ENCODE measurements at places on chromosomes 1 and 21.

DNA sequence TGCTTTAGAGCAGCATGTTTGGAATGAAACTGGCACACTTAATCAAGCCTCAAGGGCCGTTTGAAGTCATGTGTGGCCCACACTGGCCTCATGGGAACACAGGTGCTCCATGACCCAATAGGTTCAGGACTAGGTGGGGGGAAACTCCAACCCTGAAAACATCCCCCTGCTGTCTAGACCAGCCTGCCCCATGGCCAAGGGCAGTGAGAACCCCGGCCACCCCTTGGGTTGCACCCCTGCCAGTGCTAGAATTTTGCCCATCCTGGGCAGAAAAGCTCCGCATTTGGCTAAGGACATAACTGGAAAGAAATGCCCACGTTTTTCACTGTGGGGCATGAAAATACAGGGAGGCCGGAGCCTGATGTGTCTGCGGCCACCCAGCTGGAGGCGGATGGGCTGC lies 6.1 kb upstream of the PTGER3 start:
- H3K27ac ChIP-seq = no peak overlapping the region

- H3K36me3 ChIP-seq = no peaks in the 10 kb centered on the region
- no peak for DNase-seq
- H3K27me3 ChIP-seq = no peaks in the 10 kb centered on the region
- peaks cover 3% of the 10 kb centered on the region for H3K4me1 ChIP-seq
- no peak overlapping the region for H3K4me3 ChIP-seq
- no peak overlapping the region for H3K27ac ChIP-seq
Measured at GRCh38 chr1:238488401-238488800, 597.7 kb upstream of the ZP4 start.

- no peaks in the 10 kb centered on the region for H3K36me3 ChIP-seq
- no peak overlapping the region for H3K27ac ChIP-seq
- H3K27me3 ChIP-seq = no peaks in the 10 kb centered on the region
Measured at GRCh38 chr1:31488528-31488927, 75.5 kb downstream of the SERINC2 start.

GRCh38 chr1:160971618-160972056 lies 17.0 kb upstream of the ITLN2 start:
- H3K27ac ChIP-seq = no peak overlapping the region
- H3K27me3 ChIP-seq = peaks cover 3% of the 10 kb centered on the region
- DNase-seq = no peak
- no peak overlapping the region for H3K4me3 ChIP-seq
- no peaks in the 10 kb centered on the region for H3K4me1 ChIP-seq
- H3K36me3 ChIP-seq = no peaks in the 10 kb centered on the region

- H3K4me3 ChIP-seq = no peak overlapping the region
- DNase-seq = no peak
- peaks cover 32% of the 10 kb centered on the region for H3K27me3 ChIP-seq
- no peak overlapping the region for H3K27ac ChIP-seq
- peaks cover 2% of the 10 kb centered on the region for H3K4me1 ChIP-seq
- H3K36me3 ChIP-seq = no peaks in the 10 kb centered on the region
Measured at GRCh38 chr1:203133970-203134725, 6.6 kb downstream of the ADORA1 start.

GRCh38 chr1:231591466-231591865 lies 35.1 kb upstream of the DISC1 start:
- peaks cover 3% of the 10 kb centered on the region for H3K4me1 ChIP-seq

- H3K4me3 ChIP-seq = no peak overlapping the region
- no peak overlapping the region for H3K27ac ChIP-seq
- H3K27me3 ChIP-seq = no peaks in the 10 kb centered on the region
- no peaks in the 10 kb centered on the region for H3K36me3 ChIP-seq
- no peak for DNase-seq
Measured at GRCh38 chr21:17979763-17980162, 160.6 kb upstream of the C21orf91 start.

DNA sequence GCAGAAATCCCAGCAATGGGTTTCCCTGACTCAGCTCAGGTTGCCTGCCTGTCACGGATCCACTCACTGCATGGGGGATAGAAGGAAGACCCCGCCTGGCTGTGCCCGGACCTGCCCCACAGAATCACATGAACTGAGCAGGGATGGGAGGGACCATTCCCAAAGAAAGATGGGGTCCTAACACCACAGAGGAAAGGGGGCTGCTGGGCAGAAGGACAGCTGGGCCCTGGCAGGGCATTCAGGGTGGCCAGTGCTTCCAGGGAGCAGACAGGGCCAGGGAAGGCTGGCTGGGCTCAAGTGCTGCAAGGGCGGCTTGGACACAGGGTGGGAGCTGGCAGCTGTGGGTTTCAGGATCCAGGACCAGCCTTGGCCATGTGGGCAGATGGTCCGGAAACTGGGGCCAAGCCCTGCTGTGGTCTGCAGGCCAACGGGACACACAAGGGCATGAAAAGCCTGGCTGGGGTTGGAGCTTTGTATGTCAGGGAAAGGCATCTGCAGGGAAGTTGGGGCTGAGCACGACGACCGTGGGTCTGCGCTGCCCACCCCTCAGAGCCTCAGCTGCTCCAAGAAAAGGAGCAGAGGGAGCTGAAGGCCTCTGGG lies 723.9 kb downstream of the PTPRU start:
- H3K27ac ChIP-seq = no peak overlapping the region
- peaks cover 6% of the 10 kb centered on the region for H3K27me3 ChIP-seq
- DNase-seq = no peak
- no peak overlapping the region for H3K4me3 ChIP-seq
- H3K36me3 ChIP-seq = no peaks in the 10 kb centered on the region

DNA sequence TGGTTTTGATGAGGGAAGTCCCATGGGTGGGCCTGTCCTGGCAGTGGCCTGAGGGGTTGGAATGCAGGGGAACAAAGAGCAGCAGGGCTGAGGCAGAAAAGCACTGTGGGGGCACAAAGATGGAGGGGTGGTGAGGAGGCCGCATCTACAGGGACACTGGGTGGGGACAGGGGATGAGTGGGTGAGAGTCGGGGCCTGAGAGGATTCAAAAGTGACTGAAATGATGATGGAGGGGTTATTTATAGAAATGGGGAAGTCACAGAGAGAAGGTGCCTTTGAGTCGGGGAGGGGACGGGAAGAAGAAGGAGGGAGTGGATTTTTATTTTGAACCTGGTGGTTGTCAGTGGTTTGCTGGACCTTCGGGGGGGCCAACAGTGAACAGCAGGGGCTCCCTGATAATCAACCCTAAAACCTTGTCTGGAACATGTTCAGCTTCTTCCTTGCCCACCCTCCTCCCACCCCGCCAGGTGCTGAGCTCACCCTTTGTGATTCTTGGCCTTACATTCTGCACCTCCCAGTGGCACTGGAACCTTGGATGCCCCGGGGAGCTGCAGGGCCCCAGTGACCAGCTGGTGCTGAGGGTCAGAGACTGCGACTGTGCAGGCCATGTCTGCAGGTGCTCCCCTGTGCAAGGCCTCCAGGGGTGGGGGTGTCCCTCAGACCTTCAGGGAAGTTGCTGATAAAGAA lies 42.9 kb downstream of the IER5 start:
- DNase-seq = no peak
- H3K4me3 ChIP-seq = no peak overlapping the region
- H3K27ac ChIP-seq = peak overlapping the region; percentile 31
- H3K27me3 ChIP-seq = peaks cover 20% of the 10 kb centered on the region
- H3K36me3 ChIP-seq = no peaks in the 10 kb centered on the region
- peaks cover 24% of the 10 kb centered on the region for H3K4me1 ChIP-seq

DNA sequence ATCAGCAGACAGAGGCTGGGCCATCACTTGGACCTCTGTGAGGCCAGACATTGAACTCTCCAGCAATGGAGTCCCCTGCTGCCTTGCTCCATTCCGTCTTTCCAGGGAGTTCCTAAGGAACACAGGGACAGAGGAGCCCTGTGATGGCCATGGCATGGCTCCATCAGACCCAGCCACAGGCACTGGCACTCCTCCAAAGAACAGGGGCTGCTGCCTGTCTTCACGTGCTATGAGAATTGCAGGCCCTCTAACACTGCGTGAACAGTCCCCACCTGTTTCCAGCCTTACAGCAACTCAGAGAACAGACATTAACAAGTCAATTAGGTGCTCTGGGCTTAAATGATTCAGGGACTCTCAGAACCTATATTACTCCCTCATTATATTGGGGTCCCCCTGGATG lies 140.8 kb downstream of the ASTN1 start:
- H3K36me3 ChIP-seq = no peaks in the 10 kb centered on the region
- H3K27ac ChIP-seq = no peak overlapping the region
- no peaks in the 10 kb centered on the region for H3K4me1 ChIP-seq

Data from progenitor cell of endocrine pancreas (in vitro differentiated cells).